Activated CD4-positive, alpha-beta T cell treated with anti-CD3 and anti-CD28 coated beads for 1 hour (primary cell): ENCODE measurements at places on chromosomes 6 and 20.

GRCh38 chr6:140181876-140182275 lies 807.4 kb upstream of the CITED2 start:
- DNase-seq = no peak

DNA sequence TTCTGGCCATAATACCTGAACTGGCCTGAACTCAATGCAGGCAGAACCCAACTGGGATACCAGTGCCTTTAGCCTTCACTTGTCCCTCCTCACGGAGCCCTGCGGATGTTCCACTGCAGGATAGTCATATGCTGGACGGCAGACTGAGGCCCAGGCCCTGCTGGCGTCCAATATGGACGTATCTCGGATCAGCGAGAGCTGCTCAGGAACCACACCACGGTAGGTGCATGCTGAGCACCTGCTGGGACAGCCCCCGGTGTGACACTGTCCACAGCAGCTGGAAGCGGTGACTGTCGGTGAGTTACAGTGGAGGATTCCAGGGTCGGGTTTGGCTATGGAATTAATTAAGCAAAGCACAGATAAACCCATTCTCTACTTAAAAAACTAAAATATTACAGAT lies 48.7 kb downstream of the PSMG4 start:
- no peak for DNase-seq

DNA sequence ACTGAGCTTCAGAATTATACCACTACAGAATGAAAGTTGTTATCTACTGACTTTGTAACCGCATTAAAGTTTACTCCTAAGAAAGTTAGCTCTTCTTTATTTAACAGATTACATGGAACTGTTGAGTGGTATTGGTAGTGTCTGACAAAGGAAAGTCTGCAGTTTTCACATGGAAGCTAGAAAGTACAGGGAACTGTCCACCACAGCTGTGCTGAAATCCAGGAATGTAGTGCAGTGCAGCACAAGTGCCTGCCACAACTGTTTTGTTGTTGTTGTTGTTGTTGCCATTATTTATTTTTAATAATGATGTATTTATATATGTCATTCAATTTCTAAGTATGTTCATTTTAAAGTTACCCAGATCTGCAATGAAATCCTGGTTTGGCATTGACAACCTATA lies 464.9 kb downstream of the TBC1D32 start:
- no peak for DNase-seq

GRCh38 chr6:170554796-170555137 lies 598 bp downstream of the TBP start:
- DNase-seq = no peak

DNA sequence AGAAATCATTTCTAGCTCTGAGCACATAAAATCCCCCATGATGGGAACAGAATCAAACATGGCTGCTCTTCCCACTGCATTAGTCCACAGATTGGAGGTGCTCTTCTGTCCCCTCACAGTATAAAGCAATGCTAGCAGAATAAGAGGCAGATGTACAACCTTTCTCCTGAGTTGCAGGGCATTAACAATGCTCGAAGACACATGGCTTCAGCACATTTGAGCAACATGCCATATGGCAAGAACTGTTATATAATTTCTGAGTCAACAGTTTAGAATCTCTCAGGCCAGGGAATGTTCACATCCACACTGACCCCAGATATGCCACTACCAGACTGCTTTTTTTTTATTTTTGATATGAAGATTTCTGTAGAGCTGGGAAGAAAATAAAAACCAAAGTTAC lies 119.6 kb downstream of the KIF13A start:
- no peak for DNase-seq

- no peak for DNase-seq
These were observed 787 bp downstream of the JPH2 start for GRCh38 chr20:44186201-44186600.

DNA sequence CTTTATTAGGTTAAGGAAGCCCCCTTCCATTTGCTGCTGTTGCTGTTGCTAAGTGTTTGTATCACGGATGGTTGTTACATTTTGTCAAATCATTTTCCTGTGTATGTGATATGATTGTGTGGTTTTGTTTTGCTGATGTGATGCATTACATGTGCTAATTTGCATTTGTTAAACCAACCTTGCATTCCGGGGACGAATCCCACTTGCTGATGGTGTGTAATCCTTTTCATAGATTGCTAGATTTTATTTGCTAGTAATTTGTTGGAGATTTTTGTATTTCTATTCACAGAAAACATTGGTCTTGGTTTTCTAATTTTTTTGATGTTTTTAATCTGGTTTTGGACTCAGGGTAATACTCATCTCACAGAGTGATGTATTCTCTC lies 167.8 kb downstream of the WDR27 start:
- no peak for DNase-seq

GRCh38 chr6:135372758-135373157 lies 124.8 kb downstream of the AHI1 start:
- no peak for DNase-seq

- no peak for DNase-seq
These were observed 35.7 kb upstream of the ZMYND8 start for GRCh38 chr20:47392015-47392720.

GRCh38 chr20:46330072-46330763 lies 21.9 kb upstream of the CDH22 start:
- no peak for DNase-seq

GRCh38 chr6:99613409-99613704 lies 6.7 kb downstream of the PRDM13 start:
- no peak for DNase-seq

DNA sequence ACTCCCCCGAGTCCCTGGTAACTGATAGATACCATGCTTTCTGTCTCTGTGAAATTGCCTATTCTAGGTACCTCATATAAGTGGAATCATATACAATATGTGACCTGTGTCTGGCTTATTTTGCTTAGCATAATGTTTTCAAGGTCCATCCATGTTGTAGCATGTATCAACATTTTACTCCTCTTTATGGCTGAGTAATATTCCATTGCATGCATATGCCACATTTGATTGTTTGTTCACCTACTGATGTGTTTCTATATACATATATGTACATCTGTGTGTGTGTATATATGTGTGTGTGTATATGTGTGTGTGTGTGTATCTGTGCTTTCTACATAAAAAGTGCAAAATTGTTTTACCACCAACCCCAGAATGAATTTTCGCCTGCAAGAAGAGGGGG lies 119.1 kb downstream of the ADAT2 start:
- DNase-seq = no peak

DNA sequence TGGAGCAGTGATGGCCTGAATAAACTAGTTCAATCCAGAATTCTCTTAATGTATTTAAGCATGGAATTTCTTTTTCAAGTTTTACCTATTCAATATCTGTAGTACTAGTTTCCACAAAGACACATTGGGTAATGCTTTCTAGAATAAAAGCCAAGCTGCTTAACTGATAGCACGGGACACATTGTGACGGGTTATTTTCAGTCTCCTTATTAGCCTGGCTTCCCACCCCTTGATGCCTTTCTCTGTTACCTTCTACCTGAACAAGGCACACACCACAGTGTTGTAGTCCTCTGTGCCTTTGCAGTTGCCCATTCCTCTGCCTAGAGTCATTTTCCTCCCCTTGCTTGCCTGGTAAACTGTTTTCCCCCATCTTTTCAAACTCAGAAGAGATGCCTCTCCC lies 139.1 kb downstream of the HDGFL1 start:
- DNase-seq = no peak

DNA sequence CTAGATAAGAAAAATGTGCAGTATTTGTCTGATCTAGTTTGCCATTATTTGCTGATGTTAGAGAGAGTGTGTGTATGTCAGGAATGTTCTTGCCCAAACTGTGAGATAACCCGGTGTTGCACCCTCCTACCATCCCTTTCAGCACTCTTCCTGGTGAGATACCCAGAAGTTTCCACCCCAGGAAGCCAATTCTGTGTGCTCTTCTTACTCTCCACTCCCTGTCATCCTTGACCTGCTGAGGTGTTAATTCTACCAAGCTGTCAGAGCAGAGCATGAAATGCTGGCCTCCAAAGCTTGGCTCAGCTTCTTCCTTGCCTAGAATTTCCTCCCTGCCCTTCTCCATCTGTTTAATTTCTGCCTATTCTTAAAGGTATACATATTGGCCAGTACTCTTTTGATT lies 237.3 kb upstream of the CNR1 start:
- no peak for DNase-seq

DNA sequence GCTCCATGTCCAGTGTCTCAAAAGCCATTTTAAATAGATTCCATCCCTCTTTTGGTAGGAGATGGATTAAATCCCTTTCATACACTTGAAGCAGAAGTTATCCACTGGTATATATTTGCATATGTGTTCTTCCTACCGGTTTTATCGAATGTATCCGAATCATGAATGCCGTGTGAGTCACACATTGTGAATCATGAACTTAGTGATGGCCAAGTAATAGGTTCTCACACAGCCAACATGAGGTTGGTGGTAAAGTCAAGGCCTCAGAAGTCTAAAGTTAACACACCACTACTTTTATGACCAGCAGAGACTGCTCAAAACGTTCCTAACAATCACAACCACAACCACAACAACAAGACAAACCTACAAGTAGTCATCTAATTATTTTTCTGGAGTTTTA lies 345.5 kb downstream of the THBS2 start:
- no peak for DNase-seq

- DNase-seq = no peak
These were observed 131.9 kb downstream of the FYN start for GRCh38 chr6:111741177-111741952.

GRCh38 chr20:47379433-47380150 lies 23.1 kb upstream of the ZMYND8 start:
- DNase-seq = no peak
